ENCODE measurements at places on chromosomes 2 and 18.

DNA sequence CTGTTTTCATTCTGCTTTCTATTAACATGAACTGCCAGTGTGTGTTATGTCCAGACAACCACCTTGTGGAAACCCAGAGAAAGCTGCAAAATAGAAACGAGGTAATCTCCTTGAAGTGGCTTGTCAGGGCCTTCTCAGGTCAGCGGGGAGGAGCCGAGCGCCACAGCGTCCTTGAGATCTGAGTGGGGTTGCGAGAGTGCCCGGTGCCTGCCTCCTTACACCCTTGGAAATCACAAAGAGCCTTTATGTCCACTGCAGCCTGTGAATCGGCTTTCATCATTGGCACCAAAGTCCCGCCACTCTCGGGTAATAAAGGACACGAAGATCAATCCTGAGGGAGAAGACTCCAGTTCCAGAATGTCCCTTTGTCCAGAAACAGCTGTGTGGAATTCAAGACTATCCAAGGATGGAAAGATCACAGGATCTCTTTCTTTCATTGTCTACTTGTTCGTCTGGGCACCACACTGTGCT lies 135.2 kb downstream of the HRH4 start:
- DNase-seq = no peak

GRCh38 chr2:157786663-157787363 lies 89.3 kb downstream of the ACVR1 start:
- no peak for DNase-seq

DNA sequence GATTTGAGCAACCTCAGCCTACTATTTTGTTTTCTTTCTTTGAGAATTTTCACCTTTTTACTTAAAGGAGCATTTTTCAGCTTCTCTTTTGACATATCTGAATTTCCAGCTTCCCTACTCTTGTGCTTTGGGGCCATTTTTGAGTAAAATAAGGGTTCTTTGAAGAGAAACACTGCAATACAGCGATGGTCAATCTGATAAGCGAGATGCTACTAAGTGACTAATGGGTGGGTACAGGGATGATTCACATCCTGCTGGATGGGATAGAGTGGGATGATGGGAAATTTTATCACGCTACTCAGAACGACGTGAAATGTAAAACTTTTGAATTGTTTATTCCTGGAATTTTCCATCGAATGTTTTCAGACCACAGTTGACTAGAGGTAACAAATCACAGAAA lies 211.5 kb downstream of the TMEM247 start:
- no peak for DNase-seq

DNA sequence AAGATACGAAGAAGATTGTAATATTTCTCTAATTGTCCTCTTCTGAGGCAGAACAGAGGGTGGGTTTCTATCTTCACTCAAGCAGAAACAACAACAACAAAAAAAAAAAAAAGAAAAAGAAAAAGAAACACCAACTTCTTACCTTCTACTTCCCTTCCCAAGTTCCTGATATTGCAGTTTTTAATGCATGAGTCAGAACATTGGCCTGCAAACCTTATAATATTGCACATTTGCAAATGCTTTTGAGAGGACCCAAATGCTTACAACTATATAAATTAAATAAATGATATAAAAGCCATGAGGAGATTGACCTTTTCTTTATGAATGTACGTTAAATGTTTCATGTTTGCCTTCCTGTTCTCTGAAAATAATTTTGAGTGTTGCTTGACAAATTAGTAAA lies 37.3 kb downstream of the PAX3 start:
- DNase-seq = no peak

DNA sequence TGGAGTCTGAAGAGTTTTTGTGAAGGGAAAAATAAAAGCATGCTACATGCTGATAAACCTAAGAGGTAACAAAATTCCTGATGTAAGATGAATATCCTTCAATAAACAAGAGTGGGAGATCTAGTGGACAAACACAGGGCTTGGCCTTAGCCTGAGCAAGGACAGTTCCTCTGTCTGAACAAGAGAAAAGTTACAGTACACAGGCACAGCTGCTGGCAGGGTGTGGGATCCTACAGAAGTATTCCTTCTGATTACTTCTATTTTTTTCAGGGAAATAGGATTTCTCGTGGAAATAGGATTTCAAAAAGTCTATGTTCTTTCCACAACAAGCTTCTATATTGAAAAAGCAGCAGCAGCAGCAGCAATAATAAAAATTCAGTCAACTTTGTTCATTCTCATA lies 54.1 kb downstream of the NBAS start:
- DNase-seq = no peak

DNA sequence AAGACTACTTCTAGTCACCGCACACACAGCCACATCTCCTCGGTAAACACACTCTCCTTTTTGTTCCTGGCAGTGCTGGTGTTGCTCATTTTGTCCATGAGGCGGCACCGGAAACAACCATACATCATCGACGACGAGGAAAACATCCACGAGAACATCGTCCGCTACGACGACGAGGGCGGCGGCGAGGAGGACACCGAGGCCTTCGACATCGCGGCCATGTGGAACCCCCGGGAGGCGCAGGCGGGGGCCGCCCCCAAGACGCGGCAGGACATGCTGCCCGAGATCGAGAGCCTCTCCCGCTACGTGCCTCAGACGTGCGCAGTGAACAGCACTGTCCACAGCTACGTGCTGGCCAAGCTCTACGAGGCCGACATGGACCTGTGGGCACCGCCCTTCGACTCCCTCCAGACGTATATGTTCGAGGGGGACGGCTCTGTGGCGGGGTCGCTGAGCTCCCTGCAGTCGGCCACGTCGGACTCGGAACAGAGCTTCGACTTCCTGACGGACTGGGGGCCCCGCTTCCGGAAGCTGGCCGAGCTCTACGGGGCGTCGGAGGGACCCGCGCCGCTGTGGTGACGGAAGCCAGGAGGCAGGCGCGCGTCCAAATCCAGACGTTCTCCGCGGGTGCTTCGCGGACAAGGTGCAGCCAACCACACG lies 221.0 kb downstream of the CDH20 start:
- no peak for DNase-seq

- no peak for DNase-seq
These were observed 86.0 kb upstream of the AFF3 start for GRCh38 chr2:100228415-100228814.

DNA sequence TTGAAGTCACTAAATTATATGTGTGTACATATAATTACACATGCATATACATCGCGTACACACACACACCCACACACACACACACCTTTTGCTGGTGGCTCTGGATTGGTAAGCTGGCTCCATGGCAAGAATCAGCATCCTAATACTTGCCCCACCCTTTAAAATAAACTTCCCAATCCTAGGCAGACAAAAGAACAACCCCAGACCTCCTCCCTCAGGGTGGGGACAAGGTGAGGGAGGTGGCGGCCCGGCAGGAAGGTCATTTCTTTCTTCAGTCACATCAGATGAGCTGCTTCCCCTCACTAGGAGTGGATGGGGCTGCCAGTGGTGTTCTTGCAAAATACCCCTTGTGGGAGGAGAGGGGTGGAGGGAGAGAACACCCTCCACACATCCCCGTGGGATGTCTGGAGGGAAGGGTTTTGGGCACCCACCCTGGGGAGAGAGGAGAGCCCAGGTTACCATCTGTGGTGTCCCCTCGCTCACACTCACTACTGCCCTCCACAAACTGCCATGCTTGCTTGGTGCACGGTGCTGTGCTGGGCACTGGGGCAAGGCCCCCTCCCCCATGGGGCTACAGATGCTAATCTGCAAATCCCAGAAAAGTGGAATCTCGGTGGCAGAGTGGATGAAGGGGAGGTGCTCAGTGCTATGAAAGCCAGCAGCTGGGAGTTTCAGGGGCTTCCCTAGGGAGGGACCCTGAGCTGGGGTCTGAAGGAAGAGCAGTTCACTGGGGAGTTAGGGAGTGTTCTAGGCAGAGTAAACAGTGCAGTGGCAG lies 64.0 kb downstream of the ODC1 start:
- DNase-seq = no peak

- DNase-seq = no peak
These were observed 151.1 kb downstream of the MBP start for GRCh38 chr18:76981396-76981968.

DNA sequence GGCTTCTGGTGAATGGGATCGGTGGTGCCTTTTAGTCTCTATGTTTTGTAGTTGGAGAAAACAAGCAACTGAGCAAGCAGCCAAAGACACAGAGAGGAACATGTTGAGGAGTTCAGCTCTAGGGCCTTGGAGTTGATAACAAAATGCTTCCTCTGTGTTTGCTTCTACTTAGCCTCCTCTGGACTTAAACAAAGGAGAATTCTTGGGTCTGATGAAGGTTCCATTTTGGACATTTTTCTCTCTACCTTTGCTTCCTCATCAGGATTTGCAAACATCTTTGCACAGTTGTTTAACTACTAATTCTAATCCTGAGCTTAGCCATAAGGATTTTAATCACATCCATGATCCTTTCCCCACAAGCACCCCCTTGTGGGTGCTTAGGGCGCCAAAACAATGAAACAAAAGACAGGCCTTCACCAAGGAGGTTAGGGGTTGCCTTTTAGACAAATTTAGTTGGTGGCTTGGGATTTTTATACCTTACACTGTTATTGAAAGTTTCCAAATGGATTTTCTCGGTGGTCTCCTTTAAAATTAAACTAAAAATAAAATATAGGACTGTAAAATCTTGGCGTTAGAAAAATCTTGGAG lies 148.5 kb upstream of the SATB2 start:
- DNase-seq = no peak

- no peak for DNase-seq
These were observed 165.0 kb downstream of the ANTXR1 start for GRCh38 chr2:69177785-69178636.

DNA sequence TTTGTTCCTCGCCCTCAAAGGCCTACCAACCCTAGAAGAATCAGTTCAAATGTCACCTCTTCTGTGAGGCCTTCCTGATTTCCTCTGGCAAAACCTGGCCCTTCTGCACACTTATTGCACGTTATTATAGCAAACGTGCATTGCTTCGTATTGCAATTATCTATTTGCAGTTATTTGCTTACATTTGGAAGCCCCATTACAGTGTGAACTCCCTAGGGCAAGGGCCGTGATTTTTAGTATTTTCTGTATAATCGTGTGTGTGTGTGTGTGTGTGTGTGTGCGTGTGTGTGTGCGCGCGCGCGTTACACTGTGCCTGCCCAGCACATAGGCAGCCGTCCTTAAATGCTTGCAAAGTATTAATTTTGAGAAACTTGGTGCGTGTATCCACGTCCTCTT lies 460 bp upstream of the SEMA4F start:
- no peak for DNase-seq

DNA sequence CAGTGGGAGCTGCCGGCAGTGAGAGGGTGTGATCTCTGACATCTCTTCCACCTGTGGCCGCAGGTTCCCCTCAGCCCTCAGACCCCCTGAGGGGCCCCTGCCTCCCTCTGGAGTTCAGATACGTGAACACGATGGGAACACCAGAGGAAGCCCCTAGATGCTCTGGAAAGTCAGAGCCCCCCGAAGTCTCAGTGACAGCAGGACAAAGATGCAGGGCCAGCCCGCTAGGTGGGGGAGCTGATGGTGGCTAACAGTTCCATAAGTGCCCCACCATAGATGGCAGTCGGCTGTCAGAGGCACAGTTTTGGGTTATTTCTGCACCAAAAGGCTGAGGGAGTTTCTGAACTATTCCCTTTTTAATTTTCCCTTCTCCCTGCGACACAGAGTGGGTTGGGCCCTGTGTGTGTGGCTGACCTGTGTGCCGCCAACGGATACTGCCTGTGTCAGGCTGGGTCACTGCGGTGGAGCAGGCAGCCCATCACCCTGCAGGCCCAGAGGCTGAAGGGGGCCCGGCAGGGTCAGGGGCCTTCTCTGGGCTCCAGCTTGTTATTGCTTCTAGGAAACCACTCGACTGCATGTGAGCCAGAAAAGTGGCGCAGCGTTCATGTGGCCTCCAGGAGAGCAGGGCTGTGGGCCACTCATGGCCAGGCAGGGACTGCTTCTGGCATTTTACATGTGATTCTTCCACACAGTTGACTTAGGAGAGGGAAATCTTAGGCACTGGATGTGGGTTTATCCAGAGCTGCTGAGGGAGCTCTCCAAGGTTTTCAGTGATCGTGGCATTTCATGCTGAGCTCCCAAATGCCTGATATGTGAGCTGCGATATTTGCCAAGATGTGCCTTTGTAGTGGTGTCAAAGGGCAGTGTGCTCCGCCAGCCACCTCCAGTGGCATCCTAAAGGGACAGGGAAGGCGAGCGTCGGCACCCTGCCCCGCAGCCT lies 225.1 kb downstream of the SH3RF3 start:
- DNase-seq = no peak

GRCh38 chr2:98937906-98938305 lies 1.9 kb upstream of the CRACDL start:
- no peak for DNase-seq

- DNase-seq = no peak
These were observed 82.6 kb downstream of the CERKL start for GRCh38 chr2:181574321-181574720.

DNA sequence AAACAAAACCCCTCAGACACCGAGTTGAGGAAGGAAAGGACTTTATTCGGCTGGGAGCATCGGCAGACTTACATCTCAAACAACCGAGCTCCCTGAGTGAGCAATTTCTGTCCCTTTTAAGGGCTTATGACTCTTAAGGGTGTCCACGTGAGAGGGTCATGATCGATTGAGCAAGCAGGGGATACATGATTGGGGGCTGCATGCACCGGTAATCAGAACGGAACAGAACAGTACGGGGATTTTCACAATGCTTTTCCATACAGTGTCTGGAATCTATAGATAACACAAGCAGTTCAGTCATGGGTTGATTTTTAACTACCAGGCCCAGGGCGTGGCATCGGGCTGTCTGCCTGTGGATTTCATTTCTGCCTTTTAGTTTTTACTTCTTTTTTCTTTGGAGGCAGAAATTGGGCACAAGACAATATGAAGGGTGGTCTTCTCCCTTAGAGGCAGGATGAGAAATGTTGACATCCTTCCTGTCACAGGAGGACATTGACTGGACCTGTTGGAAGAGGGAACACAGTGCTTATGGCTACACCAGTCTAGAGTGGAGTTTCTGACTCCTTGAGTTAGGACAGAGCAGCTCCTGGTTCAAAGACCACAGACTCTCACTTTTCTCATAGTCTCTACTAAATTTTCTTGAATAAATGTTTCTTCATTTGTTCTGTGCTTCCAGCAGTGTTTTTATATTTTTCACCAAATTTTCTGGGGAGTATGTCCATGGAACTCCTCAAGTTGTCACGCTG lies 35.8 kb downstream of the SPOPL start:
- DNase-seq = no peak

DNA sequence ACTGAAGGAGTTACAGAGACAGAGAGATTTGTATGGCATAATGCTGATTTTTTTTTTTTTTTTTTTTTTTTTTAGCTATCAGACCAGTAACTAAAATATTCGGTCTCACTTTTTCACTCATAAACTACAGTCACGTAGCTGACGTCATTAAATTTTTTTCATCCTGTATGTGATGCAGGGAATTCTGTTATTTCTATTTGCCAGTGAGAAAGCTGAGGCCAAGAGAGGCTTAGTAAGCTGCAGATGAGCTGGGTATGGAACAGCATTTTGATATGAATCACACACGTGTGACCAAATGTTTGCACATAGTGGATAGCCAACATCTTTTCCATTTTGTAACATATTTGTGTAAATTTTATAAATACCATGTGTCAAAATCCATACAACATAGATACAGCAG lies 79.1 kb upstream of the EPB41L3 start:
- no peak for DNase-seq

GRCh38 chr2:221895366-221896121 lies 323.4 kb upstream of the EPHA4 start:
- DNase-seq = no peak

Measured in stimulated activated CD8-positive, alpha-beta memory T cell treated with anti-CD3 and anti-CD28 coated beads, Interleukin-2, amount 100 ng/mL, for 1 hour (primary cell).